ENCODE measurements at places on chromosomes 5 and 9.

DNA sequence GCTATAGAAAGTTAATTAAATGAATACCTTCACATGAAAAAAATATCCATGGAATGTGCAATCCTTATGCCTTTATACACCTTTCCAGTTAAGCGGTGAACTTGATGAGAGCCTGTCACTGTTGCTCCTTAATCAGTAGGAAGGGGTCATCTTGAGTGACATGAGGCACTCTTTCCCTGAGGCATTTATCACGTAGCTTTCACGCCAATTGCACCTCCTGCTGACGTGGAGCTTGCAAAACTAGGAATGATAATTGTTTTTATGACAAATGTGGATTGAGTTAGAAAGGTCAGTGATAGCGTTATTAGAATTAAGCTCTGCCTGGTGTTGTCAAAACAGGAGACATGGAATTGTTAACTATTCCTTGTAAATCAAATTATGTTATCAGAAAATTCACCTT is 79.7 kb downstream of the SLF1 start:
- DNase-seq: no peak

DNA sequence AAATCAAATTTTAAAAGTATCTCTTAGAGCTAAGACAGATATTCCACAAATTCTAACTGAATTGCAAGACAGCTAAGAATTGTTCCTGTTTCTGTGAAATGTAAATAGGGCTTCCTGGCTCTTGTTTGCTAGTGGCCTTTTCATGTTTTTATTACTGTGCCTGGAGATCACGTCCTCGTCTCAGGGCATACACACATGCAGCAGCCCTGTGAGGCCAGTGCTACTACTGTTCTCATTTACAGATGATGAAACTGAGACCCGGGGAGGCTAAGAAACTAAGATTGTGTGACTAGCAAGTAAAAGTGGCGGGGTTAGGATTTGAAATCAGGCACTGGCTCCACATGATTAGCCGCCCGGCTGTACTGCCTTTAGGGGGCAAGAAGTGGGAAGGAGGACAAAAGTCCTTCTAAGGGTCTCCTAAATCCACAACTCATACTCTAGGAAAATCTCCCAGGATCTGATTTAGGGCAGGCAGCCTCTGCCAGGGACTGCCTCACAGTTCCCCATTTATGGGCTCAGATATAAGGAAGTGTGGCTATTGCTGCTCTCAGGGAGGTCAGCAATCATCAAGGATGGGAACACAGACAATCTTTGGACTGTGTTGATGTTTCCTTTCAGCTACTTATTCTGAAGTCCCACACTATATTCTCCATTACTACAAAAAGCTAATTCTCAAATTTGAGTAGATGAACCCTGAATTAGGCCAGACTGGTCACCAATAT is 7.9 kb downstream of the PRUNE2 start:
- DNase-seq: no peak

GRCh38 chr9:3464033-3464638 is 61.7 kb downstream of the RFX3 start:
- DNase-seq: no peak

GRCh38 chr5:62795926-62796325 is 217.3 kb downstream of the LRRC70 start:
- no peak for DNase-seq

DNA sequence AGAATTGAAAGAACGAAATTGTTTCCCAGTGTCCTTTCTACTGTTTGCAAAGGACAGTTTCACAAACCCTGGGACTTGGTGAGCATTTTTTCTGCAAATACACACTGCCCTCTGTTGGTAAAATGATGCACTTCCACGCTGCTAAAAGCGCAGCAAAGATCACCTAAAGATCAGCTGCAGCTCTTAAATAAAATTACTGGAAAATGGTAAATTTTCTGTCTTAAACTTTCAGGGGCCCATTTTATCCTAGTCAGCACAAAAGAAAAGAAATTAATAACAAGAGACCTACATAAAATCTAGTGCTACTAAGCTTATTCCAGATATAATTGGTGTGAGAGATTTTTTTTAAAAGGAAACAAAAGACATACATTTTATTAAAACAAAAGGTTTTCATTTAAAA is 566.0 kb downstream of the CAAP1 start:
- DNase-seq: no peak

GRCh38 chr5:67301285-67301903 is 104.8 kb upstream of the CD180 start:
- DNase-seq: no peak

GRCh38 chr5:145117285-145117684 is 717.9 kb downstream of the PRELID2 start:
- no peak for DNase-seq

DNA sequence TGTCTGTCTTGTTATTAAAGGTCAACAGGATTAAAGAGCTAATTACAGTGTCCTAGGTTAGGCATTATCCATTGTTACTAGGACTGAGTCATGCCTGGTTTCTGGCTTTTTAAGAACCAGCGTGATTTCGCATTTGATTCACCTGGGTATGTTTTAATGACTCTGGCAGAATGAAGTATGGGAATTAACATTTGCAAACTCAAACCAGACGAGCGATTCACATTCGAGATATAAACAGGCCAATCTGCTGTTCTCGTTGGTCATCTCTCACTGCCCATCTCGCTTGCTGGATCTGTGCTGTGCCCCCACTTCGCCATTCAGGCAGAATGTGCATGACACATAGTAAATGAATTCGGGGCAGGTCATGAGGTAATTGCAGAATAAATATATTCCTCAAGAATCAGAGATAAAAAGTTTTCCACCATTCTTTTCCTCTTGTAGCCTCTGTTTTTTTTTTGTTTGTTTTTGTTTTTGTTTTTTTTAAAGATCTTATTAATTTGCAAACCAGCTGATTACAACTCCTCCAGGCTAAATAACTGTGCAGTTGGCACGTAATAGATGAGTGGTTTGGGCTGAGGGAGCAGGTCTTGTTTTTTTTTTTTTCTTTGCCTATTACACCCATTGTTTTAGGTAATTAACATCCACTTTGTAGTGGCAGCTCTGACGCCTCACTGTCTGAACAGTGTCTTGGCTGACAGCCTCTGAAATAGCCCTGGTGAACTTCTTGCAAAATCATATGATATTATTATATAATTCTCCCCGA is 313.5 kb upstream of the MSX2 start:
- DNase-seq: no peak

GRCh38 chr5:110377943-110378342 is 348.5 kb downstream of the TMEM232 start:
- DNase-seq: no peak

DNA sequence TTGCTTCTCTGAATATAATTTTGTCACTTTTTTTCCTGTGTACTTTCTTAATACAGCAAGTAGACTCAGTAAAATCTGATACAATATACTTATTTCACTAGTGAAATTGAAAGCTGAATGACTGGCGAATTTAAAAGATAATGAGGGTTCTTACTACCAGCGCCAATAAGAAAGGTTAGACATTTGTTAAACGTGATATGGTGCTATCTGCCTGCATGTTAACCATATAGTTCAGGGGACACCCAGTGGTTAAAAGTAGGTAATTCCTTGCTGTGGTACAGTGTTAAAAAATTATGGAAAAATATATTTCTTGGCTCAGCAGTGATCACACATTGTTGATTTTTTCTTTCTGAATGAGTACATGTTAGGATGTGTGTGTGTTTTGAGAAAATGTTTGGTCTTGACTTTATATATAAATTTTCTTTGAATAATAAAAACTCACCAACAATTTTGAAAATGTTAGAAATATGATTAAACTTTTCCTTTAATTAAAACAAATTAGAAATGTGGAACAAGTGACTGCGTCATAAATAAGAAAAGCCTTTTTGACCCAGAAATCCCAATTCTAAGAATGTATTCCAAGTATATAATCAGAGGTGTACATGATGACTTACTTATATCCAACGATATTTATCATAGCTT is 25.8 kb downstream of the CAST start:
- DNase-seq: peak; percentile 44

DNA sequence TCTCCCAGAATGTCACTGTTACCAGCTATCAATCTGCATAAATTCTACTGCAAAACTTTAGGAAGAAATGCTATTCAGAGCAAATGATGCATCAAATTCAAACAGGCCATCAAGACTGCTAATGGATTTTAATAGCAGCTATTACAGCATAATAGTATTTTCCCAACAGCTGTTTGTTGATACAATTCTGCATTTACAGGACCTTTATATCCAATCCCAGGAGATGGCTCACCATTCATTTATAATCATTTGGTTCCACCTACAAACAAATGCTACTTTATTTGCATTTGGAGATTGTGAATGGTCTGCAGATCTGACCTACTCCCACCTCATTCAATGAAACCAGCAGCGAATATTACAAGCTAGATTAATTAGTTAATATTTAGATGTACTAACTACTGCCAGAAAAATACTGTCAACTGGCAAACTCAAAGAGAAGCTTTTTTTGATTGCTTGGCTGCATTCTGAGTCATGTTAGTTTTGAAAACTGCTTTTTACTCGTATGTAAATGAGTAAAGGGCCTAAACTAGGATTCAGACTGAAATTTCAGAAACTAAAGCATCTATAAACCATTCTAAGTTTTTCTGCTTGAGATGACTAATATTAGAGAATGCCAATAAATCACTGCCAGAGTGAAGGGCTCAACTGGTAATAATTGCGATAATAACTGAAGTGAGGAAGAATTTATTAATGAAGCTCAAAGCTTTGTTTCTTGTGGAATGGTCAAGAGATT is 7.1 kb upstream of the PCA3 start:
- no peak for DNase-seq

DNA sequence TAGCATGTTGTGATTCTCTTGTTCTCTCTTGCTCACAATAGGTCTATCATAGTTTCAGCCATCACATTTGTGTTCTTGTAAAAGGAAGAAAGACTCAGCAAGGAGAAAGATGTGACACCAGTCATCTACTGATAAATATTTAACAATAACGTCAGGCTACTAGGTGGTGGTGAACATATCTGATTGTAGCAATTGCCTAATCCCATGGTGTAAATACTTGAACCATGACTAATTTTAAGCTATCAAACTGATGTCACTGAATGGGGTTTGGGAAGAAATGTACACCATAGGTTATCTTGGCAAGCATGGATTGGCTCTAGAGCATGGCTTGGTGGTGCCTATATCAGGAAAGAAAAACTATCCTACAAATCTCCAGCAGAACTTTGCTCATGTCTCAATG is 16.6 kb downstream of the DMRTA1 start:
- no peak for DNase-seq

- no peak for DNase-seq
These were observed 10.9 kb upstream of the SLC24A2 start for GRCh38 chr9:19799784-19800183.

DNA sequence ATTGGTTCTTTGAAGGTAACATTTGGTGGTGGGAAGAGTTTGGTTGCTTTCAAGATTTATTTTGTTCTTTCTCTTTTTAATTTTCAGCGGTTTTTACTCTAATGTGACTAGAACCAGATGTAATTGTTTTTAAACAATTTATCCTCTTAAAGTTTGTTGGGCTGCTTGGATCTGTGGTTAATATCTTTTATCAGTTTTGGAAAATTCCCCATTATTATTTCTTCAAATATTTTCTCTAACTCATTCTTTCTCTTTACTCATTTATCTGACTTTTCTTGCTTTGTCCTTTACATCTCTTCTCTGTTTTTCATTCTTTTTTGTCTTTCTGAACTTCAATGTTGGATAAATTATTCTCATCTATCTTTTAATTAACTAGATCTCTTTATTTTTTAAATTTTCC is 29.9 kb downstream of the FCHO2 start:
- DNase-seq: no peak

DNA sequence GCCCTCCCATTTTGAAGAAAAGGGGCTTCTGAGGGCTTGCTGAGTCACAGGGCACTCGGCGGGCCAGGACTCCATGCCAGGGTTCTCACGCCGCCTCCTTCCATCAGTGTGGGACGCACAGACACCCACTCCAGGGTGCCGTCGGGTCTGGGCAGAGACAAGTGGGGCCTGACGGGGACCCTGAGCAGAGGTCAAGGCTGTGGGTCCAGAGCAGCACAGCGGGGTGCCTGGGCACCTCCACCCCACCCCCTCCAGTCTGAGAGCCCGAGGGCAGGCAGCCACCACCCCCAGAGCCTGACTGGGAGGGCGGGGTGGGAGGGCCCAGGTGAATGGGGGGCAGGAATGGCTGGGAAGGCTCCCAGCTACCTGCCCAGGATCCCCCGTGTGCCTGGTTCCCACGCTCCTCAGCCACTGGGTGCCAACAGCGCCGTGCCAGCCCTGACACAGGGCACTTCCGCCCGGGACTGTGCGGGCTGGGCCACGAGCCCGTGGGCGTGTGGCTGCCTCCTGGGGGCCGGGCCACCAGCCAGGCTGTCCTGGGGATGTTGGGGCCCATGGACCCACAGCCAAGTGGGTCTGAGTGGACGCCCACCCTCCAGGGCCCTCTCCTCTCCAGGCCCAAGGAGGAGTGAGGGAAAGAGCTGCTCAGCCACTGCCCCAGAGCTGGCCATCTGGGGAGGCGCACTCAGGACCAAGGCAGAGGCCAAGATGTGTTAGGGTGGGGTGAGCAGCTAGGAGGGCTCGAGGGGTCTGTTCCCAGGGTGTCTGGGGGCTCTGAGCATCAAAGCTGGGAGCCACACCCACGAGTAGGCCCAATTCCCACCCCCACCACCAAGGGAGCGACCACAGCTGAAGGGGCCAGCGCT is 10.1 kb upstream of the NRARP start:
- no peak for DNase-seq

DNA sequence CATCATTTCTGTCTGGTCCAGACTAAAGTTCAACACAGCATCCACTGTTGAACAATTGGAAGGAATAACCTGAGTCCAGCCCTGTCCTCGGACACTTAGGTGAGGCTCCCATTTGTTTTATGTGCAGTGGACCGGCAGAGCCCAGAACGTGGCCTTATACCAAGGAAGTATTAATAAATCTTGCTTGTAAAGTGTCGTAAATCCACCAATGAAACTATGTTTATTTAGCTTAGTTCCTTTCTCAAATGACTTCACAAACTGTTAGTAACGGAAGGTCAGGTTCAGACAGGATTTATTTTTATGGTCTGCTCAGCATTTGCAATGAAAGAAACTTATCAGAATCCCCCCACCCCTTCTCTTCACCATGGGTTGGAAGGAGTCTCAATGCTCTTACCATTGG is 149.5 kb downstream of the PCSK1 start:
- DNase-seq: no peak

DNA sequence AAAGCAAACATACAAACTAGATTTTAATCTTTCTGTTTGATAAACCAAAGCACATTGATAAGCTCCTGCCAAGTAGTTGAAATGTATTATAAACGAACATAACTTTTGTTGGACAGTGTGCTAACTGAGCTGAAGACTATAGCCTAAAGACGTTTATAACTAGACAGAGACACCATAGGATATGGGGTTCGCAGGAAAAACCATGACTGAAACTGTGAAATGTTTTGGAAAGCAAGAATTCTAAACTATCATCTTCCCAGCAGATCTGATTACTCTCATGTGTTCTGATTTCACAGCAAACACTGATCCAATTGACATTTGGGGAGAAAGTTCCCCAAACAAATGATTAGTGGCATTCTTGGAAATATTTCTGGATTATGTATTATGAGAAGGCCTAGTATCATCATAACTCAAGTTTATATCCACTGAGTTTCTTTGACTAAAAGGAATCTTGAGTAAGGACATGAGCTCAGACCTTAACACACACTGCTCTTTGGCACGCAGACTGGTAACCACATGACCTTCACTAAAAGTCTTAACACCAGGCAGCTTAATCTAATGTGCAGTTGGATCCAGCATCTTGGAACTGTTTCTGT is 375.2 kb downstream of the ZNF608 start:
- DNase-seq: no peak

GRCh38 chr9:134458207-134459108 is 132.2 kb downstream of the RXRA start:
- no peak for DNase-seq

- DNase-seq: no peak
These were observed 33.8 kb upstream of the OTULIN start for GRCh38 chr5:14630671-14631070.

- no peak for DNase-seq
These were observed 89.2 kb downstream of the THBS4 start for GRCh38 chr5:80124121-80124918.

Measured in CD4-positive, alpha-beta T cell treated with Interleukin-21 for 1 hour (primary cell).